Activated CD8-positive, alpha-beta T cell treated with anti-CD3 and anti-CD28 coated beads for 36 hours (primary cell): ENCODE measurements at places on chromosomes 2 and 18.
A peak's percentile ranks its signal among the peaks of the same experiment; 100 is the strongest.

- H3K36me3 ChIP-seq, result no peaks in the 10 kb centered on the region
- no peak overlapping the region for H3K4me3 ChIP-seq
- H3K4me1 ChIP-seq, result peaks cover 21% of the 10 kb centered on the region
These were observed 46.5 kb upstream of the ST3GAL5 start for GRCh38 chr2:85935170-85935745.

DNA sequence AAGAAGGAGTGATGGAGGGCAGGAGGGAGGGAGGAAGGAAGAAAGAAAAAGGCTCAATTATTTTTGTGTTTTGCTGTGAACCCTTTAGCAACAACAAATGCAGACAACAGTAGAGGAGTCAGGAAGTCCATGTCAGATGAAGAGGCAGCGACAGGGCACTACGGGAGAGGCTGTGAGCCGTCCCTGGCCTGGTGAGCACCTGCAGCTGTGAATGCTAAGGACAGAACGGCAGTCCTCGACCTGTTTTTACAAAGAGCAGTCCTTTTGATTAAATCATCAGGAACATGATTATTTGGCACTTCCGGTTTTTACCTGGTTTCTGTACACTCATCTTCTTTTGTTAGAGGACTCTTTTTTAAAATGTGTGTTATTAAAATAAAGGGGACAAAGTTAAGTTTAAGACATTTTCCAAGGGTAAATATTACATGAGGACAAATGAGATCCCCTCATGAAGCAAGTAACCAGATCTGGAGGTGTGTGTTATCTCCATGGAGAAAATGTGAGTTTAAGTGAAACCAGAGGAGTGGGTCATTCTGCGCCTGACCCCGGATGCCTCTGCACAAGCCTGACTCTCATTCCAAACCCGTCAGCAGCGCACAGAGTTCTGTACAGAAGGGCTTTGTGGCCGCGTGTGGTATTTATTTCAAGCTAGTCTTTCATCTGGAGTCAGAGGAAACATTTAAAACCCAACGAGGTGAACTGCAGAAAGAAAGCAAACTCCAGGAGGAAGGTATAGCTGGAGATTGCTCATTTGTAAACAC, 492.5 kb downstream of the SOX11 start:
- H3K36me3 ChIP-seq, result no peaks in the 10 kb centered on the region
- H3K4me3 ChIP-seq, result no peak overlapping the region
- no peak for DNase-seq
- no peaks in the 10 kb centered on the region for H3K4me1 ChIP-seq
- no peak overlapping the region for H3K27ac ChIP-seq

GRCh38 chr18:79798999-79799370, 1.2 kb downstream of the KCNG2 start:
- peaks cover 11% of the 10 kb centered on the region for H3K4me1 ChIP-seq
- no peak for DNase-seq
- H3K27me3 ChIP-seq, result peaks cover 43% of the 10 kb centered on the region
- no peak overlapping the region for H3K27ac ChIP-seq
- H3K4me3 ChIP-seq, result no peak overlapping the region

DNA sequence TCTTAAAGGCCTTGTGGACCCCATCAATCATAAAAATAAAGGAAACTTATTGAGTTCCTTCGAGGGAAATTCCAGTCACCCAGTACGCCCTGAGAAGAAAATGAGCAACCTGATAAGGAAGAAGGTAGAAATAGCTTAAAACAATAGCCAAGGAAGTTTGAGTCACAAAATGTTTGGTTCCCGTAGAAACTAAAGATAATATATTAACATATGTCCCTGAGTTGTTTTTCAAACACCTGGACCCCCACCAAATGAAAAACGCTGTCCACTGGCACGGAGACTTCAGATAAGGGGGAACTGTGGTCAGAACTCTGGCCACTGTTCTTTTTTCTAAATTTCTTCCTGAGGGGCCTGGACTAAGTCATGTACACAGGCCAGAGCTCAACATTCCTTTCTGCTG, 669.1 kb downstream of the ADCYAP1 start:
- no peaks in the 10 kb centered on the region for H3K27me3 ChIP-seq
- H3K36me3 ChIP-seq, result no peaks in the 10 kb centered on the region
- no peaks in the 10 kb centered on the region for H3K4me1 ChIP-seq
- no peak overlapping the region for H3K27ac ChIP-seq
- DNase-seq, result no peak
- no peak overlapping the region for H3K4me3 ChIP-seq

DNA sequence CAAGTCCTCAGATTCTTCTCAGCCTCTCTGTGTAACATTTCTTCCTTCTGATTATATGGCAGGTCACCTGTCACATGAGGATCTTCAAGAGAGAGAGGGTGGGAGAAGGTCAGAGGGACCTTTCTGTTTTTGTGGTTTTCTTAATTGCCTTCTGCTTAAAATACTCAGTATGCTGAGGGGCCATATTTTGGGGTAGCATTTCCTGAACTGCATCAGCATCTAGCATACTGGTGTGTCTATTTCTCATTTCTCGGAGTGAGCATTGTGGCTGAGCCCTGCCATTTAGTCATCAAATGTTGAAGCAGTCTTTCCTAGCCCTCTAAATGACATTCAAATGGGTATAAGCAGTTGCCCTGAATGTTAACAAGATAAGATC, 162.7 kb downstream of the MYO3B start:
- H3K36me3 ChIP-seq, result no peaks in the 10 kb centered on the region
- DNase-seq, result peak; percentile 44
- peaks cover 22% of the 10 kb centered on the region for H3K4me1 ChIP-seq

- peaks cover 45% of the 10 kb centered on the region for H3K4me1 ChIP-seq
- H3K27ac ChIP-seq, result peak overlapping the region; percentile 99
- H3K4me3 ChIP-seq, result peak overlapping the region; percentile 100
- peak; percentile 78 for DNase-seq
- peaks cover 29% of the 10 kb centered on the region for H3K36me3 ChIP-seq
- no peaks in the 10 kb centered on the region for H3K27me3 ChIP-seq
These were observed 918 bp upstream of the NABP1 start for GRCh38 chr2:191676790-191677645.

- DNase-seq, result peak; percentile 64
- H3K4me1 ChIP-seq, result no peaks in the 10 kb centered on the region
- no peaks in the 10 kb centered on the region for H3K36me3 ChIP-seq
These were observed 10.9 kb upstream of the CDH20 start for GRCh38 chr18:61322265-61322873.

DNA sequence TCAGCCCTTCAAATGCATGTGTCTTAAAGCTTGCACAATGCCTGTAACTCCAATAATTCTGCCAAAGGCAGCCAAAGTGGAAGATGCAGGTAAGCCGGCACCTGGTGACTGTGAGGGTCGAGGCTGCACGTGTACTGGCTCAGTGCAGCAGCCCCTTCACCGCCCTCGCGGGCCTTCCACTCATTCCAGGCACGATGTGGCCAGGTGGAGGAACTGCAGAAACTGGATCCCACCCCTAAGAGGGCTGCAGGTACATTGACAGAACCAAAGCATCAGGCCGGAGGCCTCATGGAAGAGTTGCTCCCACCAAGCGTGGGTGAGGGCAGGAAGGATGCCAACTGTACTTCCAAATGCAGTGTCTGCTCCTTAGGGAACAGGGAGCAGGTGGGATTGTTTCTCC, 253.4 kb downstream of the HDAC4 start:
- no peak overlapping the region for H3K27ac ChIP-seq
- no peak for DNase-seq
- peaks cover 31% of the 10 kb centered on the region for H3K36me3 ChIP-seq
- peaks cover 12% of the 10 kb centered on the region for H3K4me1 ChIP-seq
- H3K4me3 ChIP-seq, result no peak overlapping the region

DNA sequence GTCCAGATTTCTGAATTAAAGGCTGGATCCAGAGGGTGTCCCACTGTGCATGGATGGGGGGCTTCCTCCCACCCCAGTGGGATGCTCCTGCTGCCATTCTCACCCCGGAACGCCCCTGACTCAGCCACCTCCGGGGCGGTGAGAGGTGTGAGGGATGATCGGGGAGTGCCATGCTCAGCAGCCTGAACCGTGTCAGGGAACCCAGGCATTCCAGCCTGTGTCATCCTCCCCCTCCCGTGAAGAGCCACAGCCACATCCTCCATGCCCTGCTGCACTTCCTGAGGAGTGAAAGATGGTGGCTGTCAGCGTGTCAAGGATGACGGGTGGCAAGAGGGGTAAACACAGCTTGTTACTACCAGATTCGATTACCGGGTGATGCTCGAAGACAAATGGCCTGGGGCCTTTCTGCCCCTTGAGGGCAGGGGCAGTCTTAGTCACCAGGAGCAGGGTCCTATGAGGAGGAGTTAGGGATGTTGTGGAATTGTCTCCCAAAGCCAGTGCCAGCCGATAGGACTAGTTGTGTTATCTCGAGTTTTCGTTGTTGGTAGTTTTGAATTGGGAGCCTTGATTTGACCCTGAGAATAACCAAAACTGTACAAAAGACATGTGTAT, 80.8 kb downstream of the TCF7L1 start:
- H3K27ac ChIP-seq, result no peak overlapping the region
- no peak overlapping the region for H3K4me3 ChIP-seq
- no peak for DNase-seq
- H3K36me3 ChIP-seq, result no peaks in the 10 kb centered on the region
- H3K4me1 ChIP-seq, result no peaks in the 10 kb centered on the region

DNA sequence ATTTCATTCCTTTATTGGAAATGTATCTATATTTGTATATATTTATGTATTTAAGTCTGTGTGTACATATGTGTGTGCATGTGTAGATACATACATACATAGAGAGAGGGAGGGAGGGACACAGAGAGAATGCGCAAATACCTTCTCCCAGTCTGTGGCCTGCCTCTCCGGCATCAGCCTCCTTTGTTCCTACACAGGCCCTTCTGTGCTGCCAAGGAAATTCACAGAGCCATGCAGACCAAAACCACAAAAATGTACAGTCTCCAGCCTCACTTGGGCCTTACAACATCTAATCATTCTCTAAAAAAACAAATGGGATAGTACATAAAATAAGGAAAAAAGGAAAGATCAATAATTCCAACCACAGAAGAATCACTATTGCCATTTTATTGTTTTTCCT, 8.8 kb upstream of the CRACDL start:
- no peaks in the 10 kb centered on the region for H3K4me1 ChIP-seq
- H3K27ac ChIP-seq, result no peak overlapping the region
- H3K27me3 ChIP-seq, result peaks cover 9% of the 10 kb centered on the region
- no peak overlapping the region for H3K4me3 ChIP-seq
- no peak for DNase-seq

- H3K4me1 ChIP-seq, result no peaks in the 10 kb centered on the region
- H3K27ac ChIP-seq, result no peak overlapping the region
- H3K27me3 ChIP-seq, result peaks cover 7% of the 10 kb centered on the region
- no peak for DNase-seq
- H3K36me3 ChIP-seq, result no peaks in the 10 kb centered on the region
- no peak overlapping the region for H3K4me3 ChIP-seq
These were observed 394.2 kb upstream of the TNP1 start for GRCh38 chr2:217254111-217254510.

- no peaks in the 10 kb centered on the region for H3K4me1 ChIP-seq
- no peak for DNase-seq
- H3K4me3 ChIP-seq, result no peak overlapping the region
These were observed 51.7 kb downstream of the MCFD2 start for GRCh38 chr2:46863882-46864281.

GRCh38 chr2:65366595-65367125, 65.7 kb downstream of the SPRED2 start:
- peaks cover 13% of the 10 kb centered on the region for H3K4me1 ChIP-seq
- H3K4me3 ChIP-seq, result no peak overlapping the region
- H3K27me3 ChIP-seq, result no peaks in the 10 kb centered on the region
- peak; percentile 65 for DNase-seq
- no peaks in the 10 kb centered on the region for H3K36me3 ChIP-seq
- no peak overlapping the region for H3K27ac ChIP-seq

DNA sequence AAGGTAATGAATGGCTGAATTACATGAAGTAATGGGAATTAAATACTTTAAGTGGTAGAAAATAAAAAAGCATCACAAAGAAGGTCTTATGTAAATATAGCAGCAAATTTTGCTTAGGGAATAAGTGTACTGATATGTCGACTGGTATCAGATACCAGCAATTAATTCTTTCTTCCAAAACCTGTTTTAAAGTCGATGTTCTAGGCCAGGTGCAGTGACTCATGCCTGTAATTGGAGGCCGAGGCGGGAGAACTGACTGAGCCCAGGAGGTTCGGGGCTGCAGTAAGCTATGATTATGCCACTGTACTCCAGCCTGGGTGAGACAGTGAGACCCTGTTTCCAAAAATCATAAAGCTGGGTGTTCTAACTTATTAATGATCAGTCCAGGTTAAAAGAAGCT, 30.3 kb downstream of the SP3 start:
- no peaks in the 10 kb centered on the region for H3K27me3 ChIP-seq
- H3K4me3 ChIP-seq, result no peak overlapping the region
- peaks cover 40% of the 10 kb centered on the region for H3K4me1 ChIP-seq
- no peak for DNase-seq
- H3K27ac ChIP-seq, result no peak overlapping the region

- H3K4me3 ChIP-seq, result no peak overlapping the region
- H3K27me3 ChIP-seq, result no peaks in the 10 kb centered on the region
- H3K36me3 ChIP-seq, result no peaks in the 10 kb centered on the region
- DNase-seq, result no peak
- H3K27ac ChIP-seq, result no peak overlapping the region
These were observed 43.5 kb downstream of the SCN1A start for GRCh38 chr2:166084301-166084700.

GRCh38 chr2:73091696-73092095, 20.2 kb upstream of the SFXN5 start:
- no peak overlapping the region for H3K4me3 ChIP-seq
- H3K4me1 ChIP-seq, result no peaks in the 10 kb centered on the region
- H3K36me3 ChIP-seq, result no peaks in the 10 kb centered on the region

- peak overlapping the region; percentile 95 for H3K27ac ChIP-seq
- H3K27me3 ChIP-seq, result no peaks in the 10 kb centered on the region
- no peak for DNase-seq
- H3K36me3 ChIP-seq, result peaks cover 14% of the 10 kb centered on the region
- H3K4me3 ChIP-seq, result peak overlapping the region; percentile 86
These were observed 102.9 kb downstream of the SPTBN1 start for GRCh38 chr2:54559006-54559445.

- H3K4me3 ChIP-seq, result no peak overlapping the region
- peaks cover 10% of the 10 kb centered on the region for H3K27me3 ChIP-seq
- H3K36me3 ChIP-seq, result no peaks in the 10 kb centered on the region
- H3K4me1 ChIP-seq, result no peaks in the 10 kb centered on the region
- DNase-seq, result no peak
- no peak overlapping the region for H3K27ac ChIP-seq
These were observed 56.4 kb downstream of the TTC32 start for GRCh38 chr2:19845323-19845920.

- no peaks in the 10 kb centered on the region for H3K4me1 ChIP-seq
- H3K4me3 ChIP-seq, result no peak overlapping the region
- no peaks in the 10 kb centered on the region for H3K36me3 ChIP-seq
These were observed 250.0 kb downstream of the SMAD2 start for GRCh38 chr18:47680488-47680887.
